Iris pigment epithelial cell (primary cell): ENCODE measurements at places on chromosomes 6 and 20.

- DNase-seq = peak; percentile 90
Measured at GRCh38 chr20:44572551-44573500, 9.6 kb upstream of the PKIG start.

GRCh38 chr20:48921883-48922820 lies 641 bp downstream of the ARFGEF2 start:
- DNase-seq = peak; percentile 36

- DNase-seq = peak; percentile 98
Measured at GRCh38 chr6:83867527-83868161, 8.2 kb downstream of the CYB5R4 start.

- no peak for DNase-seq
Measured at GRCh38 chr6:41042226-41043055, at the start of gene TSPO2. Gene TSPO2, plus strand, starts transcription at chr6:41042467. Its CDS starts 519 bp downstream, at chr6:41042986.

- peak; percentile 80 for DNase-seq
Measured at GRCh38 chr6:41066867-41067304, 5.3 kb downstream of the OARD1 start.

DNA sequence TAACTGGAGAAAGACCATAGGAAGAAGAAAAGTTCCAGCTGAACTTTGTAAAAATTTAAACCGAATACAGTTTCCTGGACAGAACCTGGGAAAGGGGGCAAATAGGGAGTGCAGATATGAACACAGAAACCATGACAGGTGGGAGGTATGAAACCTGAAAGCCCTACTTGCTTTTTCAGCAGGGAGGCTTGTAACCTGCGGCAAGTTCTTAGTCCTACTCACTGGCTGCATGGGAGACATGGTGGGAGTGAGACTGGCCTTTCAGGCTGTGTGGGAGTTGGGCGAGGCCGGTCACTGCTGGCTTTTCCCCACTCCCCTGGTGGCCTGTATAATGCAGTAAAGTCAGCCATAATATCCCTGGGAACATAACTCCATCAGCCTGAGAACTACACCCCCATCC lies 54.2 kb downstream of the ROS1 start:
- no peak for DNase-seq

- DNase-seq = no peak
Measured at GRCh38 chr6:131270534-131270933, 135.3 kb downstream of the AKAP7 start.

DNA sequence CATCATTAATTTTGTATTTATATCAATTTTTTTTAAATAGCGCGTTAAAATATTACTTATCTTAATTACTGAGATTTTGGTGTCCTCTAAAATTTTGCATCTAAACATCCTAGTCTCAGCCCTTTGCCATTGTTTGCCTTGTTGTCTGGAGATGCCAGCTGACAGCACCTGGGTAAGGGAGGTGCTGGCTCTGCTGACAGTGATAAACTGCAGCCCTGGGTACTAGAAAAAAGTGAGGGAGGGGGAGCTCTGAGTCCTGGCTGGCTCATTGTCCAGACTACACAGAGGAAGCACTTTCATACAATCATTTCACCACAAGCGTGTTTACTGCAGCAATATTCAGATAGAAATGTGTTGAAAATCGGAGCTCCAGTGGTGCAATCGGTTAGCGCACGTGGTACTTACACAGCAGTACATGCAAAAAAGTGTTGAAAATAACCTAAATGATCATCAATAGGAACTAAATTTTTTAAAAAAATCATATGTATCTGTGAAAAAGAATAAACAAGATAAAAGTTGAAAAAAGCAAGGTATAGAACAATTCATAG lies 18.5 kb upstream of the UBR2 start:
- no peak for DNase-seq

DNA sequence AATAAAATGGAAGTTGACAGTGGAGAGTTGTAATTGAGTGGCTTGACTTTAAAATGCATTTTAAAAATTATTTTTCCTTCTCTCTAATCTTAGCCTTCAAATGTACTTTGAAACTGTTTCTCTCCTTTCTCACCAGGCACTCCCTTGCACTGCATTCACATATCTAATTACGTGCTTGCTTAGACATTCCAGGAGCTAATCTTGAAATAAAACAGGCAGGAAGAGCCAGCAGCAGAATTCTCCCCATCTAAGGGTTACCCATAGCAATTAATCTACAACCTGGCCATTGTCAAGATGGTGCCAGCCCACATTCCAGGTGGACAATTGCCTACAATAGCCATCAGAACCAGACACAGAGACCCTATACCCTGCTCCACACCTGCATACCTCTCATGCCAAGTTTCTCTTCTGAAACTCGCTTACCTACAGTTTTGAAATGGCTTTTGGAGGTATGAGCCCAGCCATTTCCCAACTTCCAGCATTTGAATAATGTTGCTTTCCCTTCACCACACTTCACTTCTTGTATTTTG lies 167.6 kb upstream of the GJE1 start:
- no peak for DNase-seq

GRCh38 chr6:148727104-148727503 lies 19.7 kb upstream of the UST start:
- no peak for DNase-seq

DNA sequence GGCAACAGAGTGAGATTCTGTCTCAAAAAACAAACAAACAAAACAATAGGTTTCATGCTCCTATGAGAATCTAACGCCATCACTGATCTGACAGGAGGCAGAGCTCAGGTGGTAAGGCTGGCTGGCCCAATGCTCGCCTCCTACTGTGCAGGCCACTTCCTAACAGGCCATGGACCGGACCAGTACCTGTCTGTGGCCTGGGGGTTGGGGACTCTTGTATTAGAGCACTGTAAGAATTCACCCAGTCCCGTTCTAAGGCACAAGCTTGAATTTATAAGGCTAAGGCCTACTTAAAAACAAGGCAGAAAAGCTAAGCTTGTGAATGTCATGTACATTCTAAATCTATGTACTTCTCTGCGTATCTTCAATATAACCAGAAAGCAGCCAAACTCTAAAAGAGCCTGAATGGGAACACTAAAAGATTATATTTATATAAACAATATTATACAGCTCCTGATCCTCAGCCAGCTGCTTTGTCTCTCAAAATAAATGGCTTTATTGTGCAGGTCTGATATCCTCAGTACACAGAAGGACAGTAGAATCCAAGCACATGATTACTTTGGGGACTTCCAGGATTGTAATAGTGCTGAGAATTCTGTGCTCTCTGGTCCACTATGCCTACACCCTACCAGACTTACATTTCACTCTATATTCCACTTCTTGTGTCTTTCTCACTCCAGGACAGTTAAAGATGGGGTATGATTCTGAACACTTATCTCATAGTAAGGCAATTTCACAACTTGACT lies 64.5 kb upstream of the DST start:
- no peak for DNase-seq

- DNase-seq = no peak
Measured at GRCh38 chr6:169366258-169366901, 112.7 kb upstream of the THBS2 start.

DNA sequence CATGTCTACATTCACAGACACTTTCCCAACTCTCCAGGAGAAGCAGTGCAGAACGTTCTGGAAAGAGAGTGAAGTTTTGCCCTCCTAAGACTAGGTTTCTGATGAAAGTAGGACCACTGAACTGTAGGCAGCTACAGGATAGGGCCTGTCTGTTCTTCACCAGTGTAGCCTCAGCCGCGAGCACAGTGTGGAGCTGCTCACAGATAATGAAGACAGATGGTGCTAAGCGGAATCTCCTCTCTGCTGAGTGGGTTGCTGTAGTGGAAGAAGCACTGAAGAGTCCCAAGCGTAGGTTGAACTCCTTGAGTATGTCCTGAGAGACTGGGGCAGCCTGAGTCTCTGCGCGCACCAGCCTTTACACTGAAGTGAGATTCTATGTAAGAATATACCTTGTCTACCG lies 170.2 kb downstream of the PACRG start:
- no peak for DNase-seq

- no peak for DNase-seq
Measured at GRCh38 chr20:32497589-32498224, 87.4 kb downstream of the NOL4L start.

DNA sequence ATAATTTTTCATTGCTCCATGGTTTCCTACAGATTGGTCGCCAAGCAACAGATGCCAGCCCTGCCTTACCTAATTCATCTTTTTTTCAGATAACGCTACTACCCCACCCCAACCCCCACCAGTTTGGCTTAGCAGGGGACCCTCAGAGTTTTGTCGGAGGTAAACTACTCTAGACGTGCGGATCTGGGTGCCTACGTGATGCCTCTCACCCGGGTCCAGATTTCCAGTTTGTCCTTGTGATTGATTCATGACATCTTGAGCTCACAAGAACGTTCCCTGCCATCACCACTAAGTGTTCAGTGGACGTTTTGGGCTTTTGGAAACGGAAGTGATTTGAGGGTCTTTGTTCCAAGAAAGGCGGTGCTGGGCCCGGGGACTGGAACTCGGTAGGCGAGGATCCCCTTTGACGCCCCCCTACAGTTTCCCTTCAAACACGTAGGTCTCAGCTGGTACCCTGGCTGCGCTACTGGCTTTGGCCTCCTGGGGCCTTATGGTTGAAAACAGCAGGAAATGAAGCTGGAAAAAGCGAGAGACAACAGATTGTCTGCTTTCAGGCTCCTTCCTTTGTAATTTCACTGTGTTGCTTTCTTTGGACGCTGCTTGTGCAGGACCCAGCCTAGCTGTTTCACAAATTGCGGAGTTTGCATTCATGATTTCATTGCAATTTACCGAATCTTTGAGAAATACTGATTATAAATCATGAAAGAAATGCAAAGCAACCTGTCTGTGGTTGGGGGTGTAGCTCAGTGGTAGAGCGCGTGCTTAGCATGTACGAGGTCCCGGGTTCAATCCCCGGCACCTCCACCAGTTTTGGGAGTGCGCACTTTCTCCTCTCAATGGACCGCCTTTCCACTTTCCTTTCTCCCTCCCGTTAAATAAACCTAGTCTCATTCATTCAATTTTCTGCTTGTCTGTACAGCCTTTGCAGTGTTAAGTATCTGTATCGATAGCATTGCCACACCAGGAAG lies 81.0 kb downstream of the GPX5 start:
- peak; percentile 81 for DNase-seq

- DNase-seq = peak; percentile 32
Measured at GRCh38 chr20:25539742-25540672, 45.3 kb downstream of the NINL start.

DNA sequence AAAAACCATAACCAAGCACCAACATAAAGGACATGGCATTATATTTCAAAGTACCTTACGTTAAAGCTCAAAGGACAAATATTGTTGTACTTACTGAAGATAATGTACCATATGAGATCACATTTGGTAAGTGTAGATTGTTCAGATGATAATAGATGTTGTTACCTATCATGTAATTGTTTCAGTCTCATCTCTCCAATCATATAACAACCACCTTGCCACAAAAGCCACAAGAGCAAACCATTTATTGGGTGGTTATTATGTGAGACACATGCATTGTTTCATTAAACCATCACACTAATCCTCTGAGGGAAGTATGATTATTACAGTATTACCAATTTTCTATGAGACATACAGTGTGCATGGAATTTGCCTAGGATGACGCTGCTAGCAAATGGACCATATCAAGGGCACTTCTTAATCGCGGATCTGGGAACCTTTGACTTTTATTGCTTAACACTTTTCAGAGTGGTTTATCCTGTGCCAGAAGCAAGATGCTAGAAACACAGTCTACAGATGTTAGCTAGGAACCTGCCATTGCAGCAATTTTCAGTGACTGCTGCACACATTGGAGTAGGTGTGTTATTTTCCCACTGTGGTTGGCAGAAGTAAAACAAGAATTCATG lies 149.8 kb upstream of the AKIRIN2 start:
- DNase-seq = no peak

DNA sequence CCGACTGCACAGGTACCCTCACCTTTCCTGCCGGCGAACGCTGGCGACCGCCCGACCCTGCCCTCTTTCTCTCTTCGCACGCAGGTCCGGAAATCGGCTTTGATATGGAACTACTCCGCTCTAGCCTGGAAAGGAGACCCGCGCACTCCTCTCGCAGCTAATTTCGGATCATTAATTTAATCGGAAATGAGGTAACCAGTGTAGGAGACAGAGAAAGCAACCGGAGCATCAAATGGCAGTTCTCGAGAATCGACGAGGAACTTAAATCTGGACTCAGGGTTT lies 949 bp upstream of the ATXN1 start:
- DNase-seq = no peak

DNA sequence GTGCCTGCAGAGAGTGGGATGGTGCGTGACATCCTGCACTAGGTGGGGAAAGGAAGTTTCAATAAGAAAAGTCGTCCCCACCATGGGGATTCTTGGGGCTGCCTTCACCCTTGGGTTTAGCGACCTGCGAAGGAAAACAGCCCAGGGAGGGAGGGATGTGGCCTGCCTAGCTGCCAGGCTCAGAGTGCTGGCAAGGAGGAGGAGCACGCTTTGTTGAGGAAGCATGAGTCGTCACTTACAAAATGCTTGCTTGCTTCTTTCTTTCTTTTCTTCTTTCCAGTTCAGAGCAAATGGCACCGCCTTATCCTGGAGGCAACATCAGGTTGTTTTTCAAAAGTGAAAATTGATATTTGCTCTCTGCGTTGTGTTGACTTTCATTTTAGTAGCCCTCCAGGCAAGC lies 123.2 kb downstream of the TFAP2C start:
- peak; percentile 9 for DNase-seq

GRCh38 chr6:143087856-143088255 lies 27.2 kb downstream of the AIG1 start:
- DNase-seq = no peak

- no peak for DNase-seq
Measured at GRCh38 chr6:6742535-6742934, 154.0 kb downstream of the LY86 start.

DNA sequence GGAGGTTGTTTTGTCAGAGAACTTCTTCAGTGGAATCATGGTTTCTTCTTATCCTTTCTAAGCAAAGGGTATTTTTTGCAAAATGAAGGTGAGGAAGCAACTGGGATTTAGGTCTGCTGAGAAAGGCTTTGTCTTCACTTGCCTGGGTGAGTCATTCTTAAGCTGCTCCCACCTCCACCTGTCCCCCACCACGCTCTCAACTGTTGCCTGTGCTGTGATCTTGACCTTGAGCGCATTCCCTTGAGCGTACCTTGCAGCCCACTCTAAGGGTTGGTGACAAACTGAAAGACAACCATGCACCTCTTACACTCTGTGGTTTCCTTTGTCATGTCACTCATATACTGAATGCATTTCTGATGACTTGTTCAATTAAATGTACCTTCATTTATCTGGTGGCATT lies 641.1 kb downstream of the RNF144B start:
- no peak for DNase-seq

DNA sequence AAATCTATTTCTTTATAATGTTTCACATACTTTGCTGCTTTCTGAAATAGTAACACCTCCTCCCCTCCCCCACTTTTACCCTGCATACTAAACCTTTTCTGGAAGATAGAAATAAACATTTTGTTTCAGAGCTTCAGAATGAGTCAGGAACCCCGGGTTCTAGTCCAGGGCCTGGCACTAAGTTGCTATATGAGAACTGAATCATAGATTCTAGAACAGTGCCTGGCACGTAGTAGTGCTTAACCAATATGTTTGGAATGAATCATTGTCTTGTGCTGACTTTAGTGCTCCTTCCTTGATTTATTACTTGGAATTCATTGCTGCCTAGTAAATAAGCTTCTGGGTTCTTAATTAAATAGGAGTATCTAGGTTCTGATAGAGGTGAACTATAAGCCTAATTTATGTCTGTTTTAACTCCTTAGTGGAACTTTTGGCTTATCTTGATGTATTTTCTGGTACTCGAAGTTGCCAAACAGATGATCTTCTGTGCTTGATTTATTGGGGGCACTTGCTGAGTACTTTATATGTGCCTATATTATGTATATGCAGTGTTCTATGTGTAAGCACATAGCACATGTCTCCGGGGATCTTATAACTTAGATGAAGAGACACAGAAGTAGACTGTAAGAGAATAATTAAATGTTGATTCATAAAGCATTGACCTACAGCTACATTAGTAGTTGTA lies 18.6 kb downstream of the TAB2 start:
- DNase-seq = peak; percentile 88
